Activated naive CD8-positive, alpha-beta T cell treated with anti-CD3 and anti-CD28 coated beads, Interleukin-2, amount 10 ng/mL, durations not matched to agents 7 days and 5 days (primary cell): ENCODE measurements at places on chromosomes 5 and 9. TPM values are rescaled to one million over a fixed set of nuclear protein-coding genes. Genes with fewer than 3 reads are reported as not detected.

DNA sequence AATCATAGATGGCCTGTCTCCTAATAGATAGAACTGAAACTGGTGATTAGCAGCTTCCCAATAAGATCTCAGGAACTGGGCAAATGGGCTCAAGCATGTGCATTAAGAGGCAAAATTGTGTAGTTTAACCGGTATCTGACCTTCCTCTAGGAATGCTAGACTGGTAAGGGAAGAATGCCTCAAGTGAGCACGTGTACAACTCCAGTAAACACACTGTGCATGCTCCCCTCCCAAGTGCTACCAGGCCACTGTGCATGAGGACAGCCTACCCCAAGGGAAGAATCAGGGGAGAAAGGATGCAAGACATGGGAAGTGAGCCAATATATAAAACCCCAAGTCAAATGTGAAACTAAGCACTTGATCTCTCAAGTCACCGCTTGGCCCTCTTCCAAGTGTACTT lies 1157.4 kb upstream of the CDH18 start:
- H3K4me1 ChIP-seq, result no peaks in the 10 kb centered on the region
- DNase-seq, result no peak
- H3K27me3 ChIP-seq, result no peaks in the 10 kb centered on the region
- no peak overlapping the region for H3K27ac ChIP-seq

DNA sequence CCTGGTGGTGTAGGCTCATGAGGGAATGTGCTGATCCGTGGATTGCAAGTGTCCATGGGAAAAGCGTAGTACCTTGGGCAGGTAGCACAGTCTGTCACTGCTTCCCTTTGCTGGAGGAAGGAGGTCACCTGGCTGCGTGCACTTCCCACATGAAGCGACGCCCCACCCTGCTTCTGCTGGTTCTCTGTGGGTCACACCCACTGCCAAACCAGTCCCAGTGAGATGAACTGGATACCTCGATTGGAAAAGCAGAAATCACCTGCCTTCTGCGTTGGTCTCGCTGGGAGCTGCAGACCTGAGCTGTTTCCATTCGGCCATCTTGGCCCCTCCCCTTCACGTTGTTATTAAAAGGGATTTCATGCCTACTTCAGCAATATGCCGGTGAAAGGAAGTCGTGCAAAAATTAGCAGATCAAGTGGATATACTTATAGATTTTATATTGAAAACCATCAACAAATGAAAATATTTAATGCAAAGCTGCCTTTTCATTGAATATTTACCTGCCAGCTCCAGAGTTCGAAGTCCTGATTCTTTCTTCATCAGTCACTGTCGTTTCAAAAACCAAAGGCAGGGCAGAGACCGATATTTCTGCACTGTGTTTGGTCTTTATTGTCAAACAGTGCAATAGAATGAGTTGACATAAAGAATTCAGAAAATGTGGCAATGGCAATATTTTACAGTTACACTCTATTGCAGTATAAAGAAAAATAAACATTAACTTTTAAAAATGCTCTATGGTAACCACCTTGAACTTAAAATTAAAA lies 123.2 kb downstream of the JAKMIP2 start:
- H3K4me3 ChIP-seq, result no peak overlapping the region
- H3K27ac ChIP-seq, result no peak overlapping the region
- H3K27me3 ChIP-seq, result peaks cover 1% of the 10 kb centered on the region
- H3K36me3 ChIP-seq, result no peaks in the 10 kb centered on the region
- no peak for DNase-seq

GRCh38 chr9:93644397-93645088 lies 68.2 kb downstream of the PHF2 start:
- peak; percentile 23 for DNase-seq
- H3K27me3 ChIP-seq, result no peaks in the 10 kb centered on the region
- no peak overlapping the region for H3K4me3 ChIP-seq
- H3K4me1 ChIP-seq, result no peaks in the 10 kb centered on the region

DNA sequence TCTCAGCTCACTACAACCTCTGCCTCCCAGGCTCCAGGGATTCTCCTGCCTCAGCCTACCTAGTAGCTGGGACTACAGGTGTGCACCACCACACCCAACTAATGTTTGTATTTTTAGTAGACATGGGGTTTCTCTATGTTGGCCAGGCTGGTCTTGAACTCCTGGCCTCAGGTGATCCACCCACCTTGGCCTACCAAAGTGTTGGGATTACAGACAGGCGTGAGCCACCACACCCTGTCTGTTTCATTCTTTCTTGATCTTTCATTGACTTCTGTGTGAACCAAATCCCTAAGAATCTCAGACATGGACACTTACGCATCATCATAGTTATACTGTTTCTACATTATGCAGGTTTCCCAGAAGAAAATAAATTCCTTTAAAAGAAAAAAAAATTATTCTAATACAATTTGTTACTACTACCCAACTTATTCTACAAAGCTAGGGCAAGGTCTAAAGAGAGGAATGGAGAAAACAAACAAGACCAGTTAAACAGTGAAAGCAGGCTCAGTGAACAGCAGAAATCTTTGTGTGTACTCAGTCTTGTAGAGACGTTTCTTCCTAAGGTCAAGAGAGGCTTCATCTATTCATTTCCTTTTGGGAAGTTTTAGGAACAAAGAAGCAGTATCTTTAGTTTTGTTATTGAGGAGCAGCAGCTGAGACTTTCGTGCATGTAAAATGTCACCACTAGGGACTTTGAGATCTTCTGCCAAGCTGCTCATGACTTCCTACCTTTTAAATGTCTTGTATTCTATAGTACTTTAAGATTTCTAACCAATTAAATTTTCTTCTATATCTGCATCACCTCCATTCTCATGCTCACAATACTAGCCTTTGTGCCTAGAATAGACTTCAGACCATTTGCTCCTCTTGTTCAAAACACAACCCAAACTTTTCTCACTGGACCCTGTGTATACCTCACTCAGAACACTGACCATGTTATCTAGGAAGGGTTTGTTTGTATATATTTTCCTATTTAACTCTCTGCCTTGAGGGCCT lies 5.6 kb upstream of the HMGCR start:
- no peak for DNase-seq
- H3K27me3 ChIP-seq, result no peaks in the 10 kb centered on the region
- H3K4me1 ChIP-seq, result no peaks in the 10 kb centered on the region
- no peak overlapping the region for H3K4me3 ChIP-seq

DNA sequence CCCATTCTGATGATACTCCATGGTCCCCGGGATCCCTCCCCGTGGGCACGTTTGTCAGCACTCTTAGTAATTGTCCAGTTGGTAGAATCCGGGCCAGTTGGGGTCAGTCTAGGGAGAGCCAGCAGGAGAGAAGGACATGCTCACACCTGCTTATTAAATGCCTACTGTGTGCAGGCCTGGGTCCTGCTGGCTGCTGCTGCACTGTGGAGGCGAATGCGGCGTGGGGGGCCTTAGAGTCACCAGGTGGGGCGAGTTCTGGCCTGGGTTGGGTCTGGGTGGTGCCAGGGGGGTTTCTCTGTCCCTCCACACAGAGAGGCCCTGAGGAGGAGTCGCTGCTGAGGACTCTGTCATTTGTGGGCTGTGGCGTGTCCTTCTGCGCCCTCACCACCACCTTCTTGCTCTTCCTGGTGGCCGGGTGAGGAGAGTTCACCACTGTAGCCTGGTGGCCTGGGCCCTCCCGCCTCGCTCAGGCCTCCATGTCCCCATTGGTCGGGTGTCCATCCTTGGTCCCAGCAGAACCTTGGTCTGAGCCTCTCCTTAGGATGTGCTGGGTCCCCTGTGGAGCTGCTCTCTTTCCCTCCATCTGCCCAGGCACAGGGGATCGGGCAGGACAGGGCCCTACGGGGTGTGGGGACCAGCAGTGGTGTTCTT lies 17.3 kb downstream of the ADGRD2 start:
- peaks cover 6% of the 10 kb centered on the region for H3K27me3 ChIP-seq
- no peaks in the 10 kb centered on the region for H3K4me1 ChIP-seq
- no peak overlapping the region for H3K4me3 ChIP-seq
- no peak for DNase-seq

Gene ACSL6
- 31.5 TPM for total RNA-seq

Gene CERCAM
- total RNA-seq, result 3.7 TPM

- no peak for DNase-seq
- no peaks in the 10 kb centered on the region for H3K4me1 ChIP-seq
- no peaks in the 10 kb centered on the region for H3K36me3 ChIP-seq
- H3K27me3 ChIP-seq, result peaks cover 2% of the 10 kb centered on the region
These were observed 92.0 kb upstream of the RAI14 start for GRCh38 chr5:34563931-34564709.

- H3K4me1 ChIP-seq, result peaks cover 23% of the 10 kb centered on the region
- no peak overlapping the region for H3K4me3 ChIP-seq
- no peak for DNase-seq
- H3K27me3 ChIP-seq, result no peaks in the 10 kb centered on the region
These were observed 80.3 kb downstream of the SECISBP2 start for GRCh38 chr9:89398621-89399020.

DNA sequence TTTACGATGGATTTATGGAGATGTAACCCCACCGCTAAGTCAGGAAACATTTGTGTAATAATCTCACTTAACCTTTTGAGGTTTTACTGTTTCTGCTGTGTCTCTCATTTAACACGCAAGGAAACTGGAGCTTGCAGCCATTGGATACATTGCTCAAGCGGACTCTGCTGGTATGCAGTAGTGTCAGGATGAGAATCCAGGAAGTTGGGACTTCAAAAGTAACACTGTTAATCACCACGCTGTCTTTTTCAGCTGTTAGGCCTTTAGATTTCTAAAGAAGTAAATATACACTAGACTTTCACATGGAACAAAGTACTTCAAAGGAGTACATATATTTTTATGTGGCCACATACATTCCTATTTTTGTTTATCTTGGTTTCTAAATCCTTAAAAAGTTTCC lies 114.7 kb downstream of the LPAR1 start:
- no peak overlapping the region for H3K27ac ChIP-seq
- H3K27me3 ChIP-seq, result no peaks in the 10 kb centered on the region
- H3K36me3 ChIP-seq, result no peaks in the 10 kb centered on the region
- DNase-seq, result no peak

DNA sequence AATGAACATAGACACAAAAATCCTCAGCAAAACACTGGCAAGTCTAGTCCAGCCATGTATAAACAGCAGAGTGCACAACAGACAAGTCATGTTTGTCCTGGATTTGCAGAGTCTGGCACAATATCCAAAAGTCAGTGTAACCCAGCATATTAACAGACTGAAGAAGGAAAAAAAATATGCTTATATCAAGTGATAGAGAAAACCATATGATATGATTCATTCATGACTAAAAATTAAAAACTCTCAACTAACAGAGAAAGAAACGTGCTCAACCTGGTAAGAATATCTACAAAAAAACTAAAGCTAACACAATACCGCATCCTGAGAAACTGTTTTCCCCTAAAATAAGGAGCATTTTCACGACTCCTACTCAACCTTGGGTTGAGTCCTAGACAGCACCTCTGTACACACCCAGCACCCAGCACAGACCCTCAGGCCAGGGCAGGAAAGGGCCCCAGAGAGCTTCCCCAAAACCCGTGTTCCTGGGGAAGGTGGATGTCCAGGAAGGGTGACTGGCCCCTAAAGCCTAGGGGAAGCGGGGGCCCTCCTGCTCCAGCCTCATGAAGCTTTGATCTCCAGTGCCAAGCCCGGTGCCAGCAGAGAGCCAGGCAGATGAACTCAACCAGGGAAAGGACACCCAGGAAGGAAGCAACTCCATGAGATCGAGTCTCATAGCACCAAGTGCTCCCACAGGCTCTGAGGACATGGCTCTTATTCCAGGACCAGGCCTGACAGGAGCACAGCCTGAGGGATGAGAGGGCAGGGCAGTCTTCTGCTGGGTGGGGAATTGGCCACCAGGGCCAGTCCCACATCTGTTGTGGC lies 38.9 kb downstream of the ADAMTS2 start:
- DNase-seq, result no peak
- no peak overlapping the region for H3K4me3 ChIP-seq
- no peaks in the 10 kb centered on the region for H3K4me1 ChIP-seq
- H3K36me3 ChIP-seq, result no peaks in the 10 kb centered on the region
- no peaks in the 10 kb centered on the region for H3K27me3 ChIP-seq

DNA sequence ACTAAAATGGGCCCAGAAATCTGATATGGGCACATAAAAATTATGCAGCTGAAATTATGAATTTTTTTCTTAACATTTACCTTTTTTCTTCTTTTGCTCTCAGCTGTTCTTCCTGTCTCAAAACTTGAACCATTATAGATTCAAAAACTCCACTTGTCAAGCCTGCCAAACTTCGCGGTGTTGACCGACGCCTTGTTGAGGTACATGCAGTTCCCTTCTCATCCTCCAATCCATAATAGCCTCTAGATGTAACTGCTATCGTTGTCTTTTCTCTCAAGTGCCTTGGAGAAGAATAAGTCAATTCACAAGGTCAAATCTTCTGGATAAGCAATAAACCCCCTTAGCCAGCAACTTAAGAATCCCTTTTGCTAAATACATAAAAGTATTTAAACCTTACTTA lies 27.2 kb downstream of the RANBP6 start:
- no peaks in the 10 kb centered on the region for H3K27me3 ChIP-seq
- no peak overlapping the region for H3K27ac ChIP-seq
- H3K36me3 ChIP-seq, result peaks cover 16% of the 10 kb centered on the region
- no peak for DNase-seq

DNA sequence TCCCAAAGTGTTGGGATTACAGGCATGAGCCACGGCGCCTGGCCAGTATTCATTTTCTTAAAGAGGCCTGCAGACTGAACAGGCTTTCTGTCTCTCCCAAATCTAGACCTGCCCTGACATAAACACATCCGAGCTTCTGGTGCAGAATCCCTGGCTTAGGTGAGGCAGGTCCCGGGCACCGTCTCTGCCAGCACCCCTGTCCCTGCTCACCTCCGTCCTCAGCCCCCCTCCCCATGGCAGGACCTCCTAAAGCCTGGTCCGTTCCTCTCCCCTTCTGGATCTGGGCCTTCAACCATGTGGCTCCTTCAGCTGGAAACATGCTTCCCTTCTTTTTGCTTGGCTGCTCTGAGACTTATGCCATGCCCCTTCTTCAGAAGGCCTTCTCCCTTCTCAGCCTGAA lies 22.7 kb upstream of the RXRA start:
- H3K27ac ChIP-seq, result no peak overlapping the region
- H3K4me1 ChIP-seq, result peaks cover 15% of the 10 kb centered on the region
- H3K36me3 ChIP-seq, result no peaks in the 10 kb centered on the region
- no peak for DNase-seq
- no peak overlapping the region for H3K4me3 ChIP-seq

DNA sequence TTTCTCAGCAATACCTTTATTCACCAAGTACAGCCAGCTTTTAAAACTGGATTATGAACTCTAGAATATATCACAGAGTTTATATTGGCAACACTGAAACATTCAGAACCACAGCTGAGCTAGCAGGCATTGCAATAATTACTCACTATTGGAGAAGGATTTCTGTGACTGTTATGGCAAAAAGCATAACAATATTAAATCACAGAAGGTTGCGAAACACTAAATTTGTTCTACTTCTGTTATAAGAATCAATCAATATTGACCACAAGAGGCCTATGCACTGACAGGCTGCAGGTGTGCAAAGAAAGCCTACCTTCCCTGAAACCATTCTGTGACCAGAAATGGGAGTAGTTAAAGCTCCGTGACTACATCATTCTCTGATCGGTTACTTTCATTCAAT lies 59.2 kb downstream of the AP3B1 start:
- no peak for DNase-seq
- H3K27me3 ChIP-seq, result no peaks in the 10 kb centered on the region
- H3K27ac ChIP-seq, result no peak overlapping the region
- no peak overlapping the region for H3K4me3 ChIP-seq
- peaks cover 27% of the 10 kb centered on the region for H3K36me3 ChIP-seq
- peaks cover 5% of the 10 kb centered on the region for H3K4me1 ChIP-seq

Gene GDA
- total RNA-seq, result not detected
